OCI-M1 (cell line): ENCODE measurements at places on chromosomes 7 and 10.

- DNase-seq, result no peak
Measured at GRCh38 chr7:46257761-46258448, 336.8 kb upstream of the IGFBP3 start.

- no peak for DNase-seq
Measured at GRCh38 chr7:30925117-30925516, 13.5 kb downstream of the AQP1 start.

DNA sequence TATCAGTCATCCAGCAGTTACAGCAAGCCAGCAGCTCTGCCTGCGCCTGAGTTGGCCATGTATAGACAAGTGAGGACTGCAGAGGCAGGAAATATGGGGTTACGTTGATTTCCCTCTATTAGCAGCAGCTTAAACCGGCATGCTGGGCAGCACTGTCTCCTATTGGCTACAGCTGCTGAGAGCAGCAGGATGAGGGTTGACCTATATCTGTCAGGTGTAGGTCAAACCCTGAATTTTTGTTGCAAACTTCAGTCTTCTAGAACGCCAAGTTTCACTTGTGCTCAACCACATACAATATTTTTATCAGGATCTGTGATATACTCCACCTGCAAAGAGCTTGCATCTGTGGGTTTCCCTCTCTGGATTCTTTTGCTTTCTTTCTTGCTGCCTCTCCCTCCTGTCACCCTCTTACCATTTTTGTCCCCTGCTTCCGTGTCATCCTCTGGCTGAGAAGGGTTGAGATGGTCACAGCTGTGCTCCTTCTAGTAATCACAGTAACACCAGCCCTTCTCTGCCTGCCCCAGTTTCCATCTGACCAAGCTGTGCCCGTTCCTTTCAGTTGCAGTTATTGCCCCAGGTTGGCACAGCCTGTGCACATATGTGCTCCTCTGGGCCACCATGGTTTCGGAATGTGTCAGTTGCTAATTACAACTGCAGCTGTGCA is 23.8 kb upstream of the GLCCI1 start:
- no peak for DNase-seq

DNA sequence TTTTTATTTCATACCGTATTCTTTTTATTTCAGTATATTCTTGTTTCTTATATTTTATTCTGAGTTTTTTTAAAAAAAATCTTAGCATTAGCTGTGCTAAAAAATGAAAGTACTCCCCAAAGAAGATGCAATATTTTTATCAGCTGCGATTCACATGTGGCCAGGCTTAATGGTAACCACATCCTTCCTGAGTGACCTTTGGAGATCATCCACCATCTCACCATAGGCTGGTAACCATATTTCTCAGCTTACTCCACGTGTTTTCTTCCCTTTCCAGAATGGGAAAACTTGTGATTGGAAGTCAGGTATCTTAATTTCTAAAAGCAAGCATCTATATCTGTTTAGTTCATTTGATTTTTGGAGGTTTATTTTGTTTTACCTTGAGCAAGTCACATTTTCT is 18.8 kb upstream of the LIPM start:
- DNase-seq, result peak; percentile 81

GRCh38 chr10:130507461-130507860 is 371.3 kb downstream of the GLRX3 start:
- DNase-seq, result no peak

DNA sequence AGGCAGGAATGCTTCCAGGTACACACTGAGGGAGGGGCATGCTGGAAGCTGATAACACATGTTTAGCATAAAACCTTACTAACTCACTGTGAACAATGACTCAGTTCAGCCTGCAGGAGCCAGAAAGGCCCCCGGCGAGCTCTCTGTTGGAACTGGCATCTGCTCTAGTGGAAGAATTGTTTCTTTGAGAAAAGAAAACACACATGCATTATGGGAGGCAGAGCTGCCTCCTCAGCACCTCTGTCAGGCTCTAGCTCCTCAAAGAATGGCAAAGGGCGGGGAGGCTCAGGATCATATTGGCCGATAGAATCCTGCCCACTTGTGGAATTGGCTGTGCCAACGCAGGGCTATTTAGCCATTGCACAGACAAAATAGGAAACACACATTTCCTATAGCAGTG is 338.3 kb downstream of the CXCL12 start:
- DNase-seq, result no peak

DNA sequence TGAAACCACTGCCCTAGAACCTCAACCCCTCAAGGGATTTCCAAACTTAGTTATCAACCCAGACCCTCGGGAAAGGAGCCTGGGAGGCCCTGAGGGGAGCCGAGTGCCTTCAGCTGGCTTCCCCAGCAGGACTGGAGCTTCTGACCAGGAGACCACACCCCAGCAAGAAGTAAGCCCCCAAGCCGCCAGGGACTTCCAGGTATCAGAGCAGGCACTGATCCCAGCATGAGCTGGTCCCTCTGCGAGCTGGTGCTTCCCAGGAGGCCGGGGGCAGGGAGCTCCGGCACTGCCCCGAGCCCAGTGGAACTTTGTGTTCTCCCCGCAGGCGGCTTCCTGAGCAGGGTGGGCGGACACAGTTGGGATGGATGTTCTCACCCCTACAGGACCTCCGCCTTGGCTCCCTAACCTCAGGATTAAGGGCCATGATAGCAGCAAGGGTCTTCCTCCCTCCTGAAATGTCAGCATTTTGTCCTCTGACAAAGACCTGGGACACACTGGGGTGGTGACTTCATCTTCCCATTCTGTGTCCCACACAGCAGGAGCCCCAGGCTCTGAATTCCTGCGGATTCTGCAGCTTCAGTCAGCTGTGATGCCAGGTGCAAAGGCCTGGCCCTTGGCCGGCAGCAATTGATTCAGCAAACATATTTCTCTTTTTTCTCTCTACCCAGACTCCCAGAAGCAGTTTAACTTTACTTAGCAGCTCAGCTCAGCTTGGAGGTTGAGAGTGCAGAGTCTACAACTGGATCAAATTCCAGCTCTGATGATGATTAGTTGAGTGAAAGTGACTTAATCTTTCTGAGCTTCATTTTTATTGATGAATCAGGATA is 11.6 kb downstream of the ATP6V0E2 start:
- DNase-seq, result no peak

GRCh38 chr7:47266131-47266706 is 315.7 kb downstream of the TNS3 start:
- peak; percentile 58 for DNase-seq

DNA sequence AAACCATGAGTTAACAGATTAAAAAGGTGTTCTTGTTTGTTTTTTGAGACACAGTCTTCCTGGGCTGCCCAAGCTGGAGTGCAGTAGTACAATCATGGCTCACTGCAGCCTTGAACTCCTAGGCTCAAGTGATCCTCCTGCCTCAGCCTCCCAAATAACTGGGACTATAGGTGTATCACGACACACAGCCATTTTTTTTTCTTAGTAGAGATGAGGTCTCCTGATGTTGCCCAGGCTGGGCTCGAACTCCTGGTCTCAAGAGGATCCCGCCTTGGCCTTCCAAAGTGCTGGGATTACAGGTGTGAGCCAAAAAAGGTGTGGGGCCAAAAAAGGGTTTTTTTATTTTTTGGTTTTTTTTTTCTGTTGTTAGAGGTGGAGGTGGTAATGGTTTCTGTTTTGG is 29.3 kb downstream of the KMT2C start:
- DNase-seq, result no peak

DNA sequence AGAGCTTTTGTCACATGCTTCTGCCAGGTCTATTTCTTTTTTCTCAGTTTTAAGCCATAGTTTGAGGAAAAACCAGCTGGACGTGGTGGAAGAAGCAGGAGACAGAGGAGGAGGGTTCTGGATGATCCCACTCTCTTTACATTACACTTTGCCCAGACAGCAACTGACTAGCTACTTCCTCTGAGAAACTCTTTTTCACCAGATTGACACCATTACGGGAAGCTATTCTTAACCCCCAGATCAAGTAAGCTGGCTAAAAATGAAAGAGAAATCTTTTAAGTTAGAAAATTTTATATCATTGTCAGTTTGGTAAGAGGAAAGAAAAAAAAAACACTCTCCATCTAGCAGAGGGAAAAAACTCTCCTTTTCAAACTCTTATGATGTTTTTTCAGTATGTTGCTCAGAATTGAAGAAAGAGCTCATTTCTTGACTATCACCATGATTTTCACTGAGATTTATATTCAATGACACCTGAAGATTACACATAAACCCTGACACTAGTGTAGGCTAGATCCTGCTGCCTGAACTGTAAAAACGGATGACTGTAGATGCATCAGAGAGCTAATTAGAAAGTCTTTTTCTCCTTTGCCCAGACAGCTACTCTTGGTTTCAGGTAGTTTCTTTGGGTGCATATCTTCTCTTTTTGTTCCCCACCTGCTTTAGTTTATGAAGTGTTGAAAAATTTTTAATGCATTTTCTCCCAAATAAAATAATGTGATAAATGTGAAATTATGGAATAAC is 203.1 kb downstream of the TFEC start:
- DNase-seq, result peak; percentile 11

GRCh38 chr7:84422790-84423189 is 228.2 kb upstream of the SEMA3A start:
- DNase-seq, result no peak

- DNase-seq, result peak; percentile 48
Measured at GRCh38 chr7:77415823-77416620, at the start of gene GSAP. Gene GSAP, minus strand, starts transcription at chr7:77416349. Its CDS starts 28 bp downstream, at chr7:77416321.

DNA sequence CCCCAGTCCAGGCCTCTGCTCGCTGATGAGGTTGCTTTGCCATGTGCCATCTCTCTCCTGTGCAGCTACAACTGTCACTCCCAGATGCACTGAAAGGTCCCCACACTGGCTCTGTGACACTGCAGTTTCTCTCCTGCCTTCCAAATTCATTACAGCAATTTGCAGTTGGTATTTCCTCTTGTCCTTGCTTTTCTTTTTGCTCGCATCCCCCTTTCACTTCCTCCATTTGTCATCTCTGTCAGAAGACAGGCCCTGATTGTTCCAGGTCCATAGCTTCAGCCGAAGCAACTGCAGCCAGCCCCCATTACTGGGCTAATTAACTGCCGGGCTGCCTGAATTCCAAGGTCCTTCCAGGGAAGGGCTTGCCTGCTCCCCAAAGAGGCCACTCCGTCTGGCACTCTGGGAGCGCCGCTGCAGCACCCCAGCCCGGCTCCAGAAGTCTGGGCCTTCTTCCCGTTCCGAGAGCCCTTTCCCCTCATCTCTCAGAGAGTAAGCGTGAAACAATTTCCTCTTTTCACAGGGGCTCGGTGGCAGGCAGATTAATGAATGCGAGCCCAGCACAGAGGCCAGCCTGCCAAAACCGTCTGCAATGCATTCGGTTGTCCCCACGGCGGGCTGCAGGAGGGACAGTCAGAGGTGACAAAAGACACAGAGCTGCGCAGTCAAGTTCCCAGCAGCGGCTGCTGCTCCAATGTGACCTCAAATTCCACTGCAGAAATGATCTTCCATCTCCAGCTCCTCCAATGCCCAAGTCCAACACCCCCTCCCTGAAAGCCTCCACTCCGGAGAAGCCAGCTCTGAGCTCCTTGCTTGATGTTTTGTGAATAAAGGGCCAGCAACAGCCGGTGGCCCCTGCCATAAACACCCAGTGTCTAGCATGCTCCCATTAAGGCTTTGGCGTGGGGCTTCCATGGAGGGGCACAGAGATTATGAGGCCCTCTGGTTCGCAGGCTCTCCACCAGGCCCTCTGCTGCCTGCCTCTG is 279.4 kb upstream of the HABP2 start:
- DNase-seq, result no peak

GRCh38 chr10:62264702-62265436 is 3.8 kb downstream of the RTKN2 start:
- peak; percentile 94 for DNase-seq

DNA sequence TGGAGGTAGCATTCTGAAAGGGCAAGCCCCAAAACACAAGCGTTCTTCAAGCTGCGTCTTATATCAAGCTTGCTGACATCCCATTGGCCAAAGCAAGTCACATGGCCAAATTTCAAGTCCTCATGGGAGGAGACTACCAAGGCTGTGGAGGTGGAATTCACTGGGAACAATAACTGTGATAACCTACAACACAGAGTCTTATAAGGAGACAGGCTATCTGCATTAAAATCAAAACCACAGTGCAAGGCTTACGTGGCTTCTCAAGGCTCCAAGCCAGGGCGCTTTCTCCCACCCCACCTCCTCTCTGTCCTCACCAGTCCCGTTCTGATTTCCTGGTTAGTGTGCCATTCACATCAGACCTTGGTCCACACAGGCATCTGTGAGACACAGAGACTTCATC is 39.4 kb downstream of the ADRB1 start:
- no peak for DNase-seq

- peak; percentile 54 for DNase-seq
Measured at GRCh38 chr7:8436965-8437364, 3.6 kb downstream of the NXPH1 start.

GRCh38 chr10:45421221-45422097 is 47.4 kb downstream of the ALOX5 start:
- DNase-seq, result peak; percentile 50

DNA sequence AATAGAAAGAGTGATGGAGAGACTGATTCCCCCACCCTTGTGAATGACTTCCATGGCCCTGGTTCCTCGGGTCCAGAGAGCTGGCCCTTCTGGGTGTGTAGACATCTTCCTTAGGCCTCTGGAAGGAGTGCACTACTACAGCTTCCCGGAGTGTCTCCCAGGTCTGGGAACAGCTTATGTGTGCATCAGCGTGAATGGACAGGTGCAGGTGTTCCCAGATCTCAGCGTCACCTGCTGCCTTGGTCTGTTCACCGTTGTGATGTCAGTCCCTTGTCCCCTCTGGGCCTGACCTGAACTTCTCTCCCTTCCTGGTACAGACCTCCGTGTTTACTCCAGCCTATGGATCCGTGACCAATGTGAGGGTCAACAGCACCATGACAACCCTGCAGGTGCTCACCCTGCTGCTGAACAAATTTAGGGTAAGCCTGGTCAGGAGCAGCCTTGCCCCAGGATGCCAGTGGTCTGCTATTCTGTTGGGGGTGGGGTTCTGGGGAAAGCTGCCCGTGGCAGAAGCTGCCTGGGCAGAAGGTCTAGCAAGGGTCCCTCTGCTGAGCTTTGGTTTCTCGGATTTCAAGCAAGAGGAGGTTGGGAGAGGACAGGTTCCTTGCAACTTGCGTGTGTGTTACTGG is 10.5 kb upstream of the DEPP1 start:
- DNase-seq, result no peak

GRCh38 chr10:8365935-8366911 is 311.7 kb downstream of the GATA3 start:
- DNase-seq, result no peak

- DNase-seq, result no peak
Measured at GRCh38 chr10:23478570-23478969, 39.7 kb downstream of the OTUD1 start.

- no peak for DNase-seq
Measured at GRCh38 chr7:50181081-50181480, 88.0 kb upstream of the ZPBP start.

DNA sequence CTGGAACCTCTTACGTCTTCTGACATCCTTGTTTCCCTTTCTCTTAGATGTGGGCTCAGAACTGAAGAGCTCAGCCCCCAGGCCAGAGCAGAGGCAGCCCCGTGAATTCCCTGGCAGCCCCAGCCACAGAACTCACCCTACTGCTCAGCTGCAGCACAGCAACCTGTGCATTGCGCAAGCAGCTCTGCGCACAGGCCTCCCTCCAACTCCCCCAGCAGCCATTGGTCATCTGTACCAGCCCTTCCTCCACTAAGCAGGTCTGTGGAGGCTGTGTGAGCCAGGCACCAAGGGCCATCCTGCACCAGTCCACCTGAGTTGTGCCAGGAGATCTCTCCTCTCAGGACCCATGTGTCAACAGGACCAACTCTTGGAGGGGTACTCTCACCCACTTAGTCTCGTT is 54.5 kb downstream of the ZNF33B start:
- DNase-seq, result no peak
